ENCODE measurements at places on chromosomes 3 and 15.

GRCh38 chr3:140298569-140299070 lies 363.6 kb downstream of the CLSTN2 start:
- no peak for DNase-seq

DNA sequence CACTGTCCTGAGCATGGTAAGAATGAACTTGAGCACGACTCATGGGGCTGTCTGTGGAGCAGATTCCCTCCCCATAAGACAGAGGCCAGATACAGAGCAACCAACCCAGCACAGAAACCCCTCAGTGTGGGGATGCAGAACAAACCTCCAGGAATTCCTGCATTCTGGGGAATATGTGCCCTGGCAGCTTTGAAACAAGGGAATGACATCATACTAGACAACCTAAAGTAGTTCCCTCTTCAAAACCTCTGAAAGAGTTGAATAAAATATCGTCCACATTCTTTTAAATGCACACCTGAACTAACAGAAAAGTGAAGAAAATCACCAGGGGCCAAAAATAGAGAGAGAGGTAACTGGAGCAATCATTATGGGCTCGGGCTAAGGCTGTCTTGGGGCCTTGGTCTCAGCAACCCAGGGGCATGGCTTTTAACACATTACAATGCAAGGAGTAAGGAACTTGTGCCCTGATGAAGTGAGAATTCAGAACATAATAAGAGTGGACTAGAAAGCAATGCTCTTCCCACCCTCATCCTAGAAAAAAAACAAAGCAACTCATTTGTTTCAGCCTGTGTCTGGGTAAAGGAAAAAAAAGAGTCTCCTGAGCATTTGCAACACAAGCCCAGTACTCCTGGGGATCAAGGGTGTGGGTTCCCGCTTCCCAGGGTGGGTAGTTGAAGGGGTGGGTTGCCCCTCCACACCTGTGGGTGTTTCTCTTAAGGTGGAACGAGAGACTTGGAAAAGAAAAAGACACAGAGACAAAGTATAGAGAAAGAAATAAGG lies 43.9 kb downstream of the ADIPOQ start:
- no peak for DNase-seq

- DNase-seq, result no peak
These were observed 113.1 kb downstream of the ZNF621 start for GRCh38 chr3:40637906-40638305.

DNA sequence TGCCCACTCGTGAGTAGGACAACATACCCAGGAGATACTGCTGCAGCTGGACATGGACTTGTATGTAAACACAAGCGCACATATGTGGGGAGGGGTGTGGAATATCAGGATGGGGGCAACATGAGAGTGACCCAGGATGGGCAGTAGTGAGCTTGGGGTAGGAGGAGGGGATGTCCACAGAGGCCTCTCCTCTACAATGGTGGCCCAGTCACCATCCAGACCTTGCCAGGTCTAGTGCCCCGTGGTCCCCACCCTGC lies 266 bp upstream of the ZBTB47 start:
- DNase-seq, result no peak

DNA sequence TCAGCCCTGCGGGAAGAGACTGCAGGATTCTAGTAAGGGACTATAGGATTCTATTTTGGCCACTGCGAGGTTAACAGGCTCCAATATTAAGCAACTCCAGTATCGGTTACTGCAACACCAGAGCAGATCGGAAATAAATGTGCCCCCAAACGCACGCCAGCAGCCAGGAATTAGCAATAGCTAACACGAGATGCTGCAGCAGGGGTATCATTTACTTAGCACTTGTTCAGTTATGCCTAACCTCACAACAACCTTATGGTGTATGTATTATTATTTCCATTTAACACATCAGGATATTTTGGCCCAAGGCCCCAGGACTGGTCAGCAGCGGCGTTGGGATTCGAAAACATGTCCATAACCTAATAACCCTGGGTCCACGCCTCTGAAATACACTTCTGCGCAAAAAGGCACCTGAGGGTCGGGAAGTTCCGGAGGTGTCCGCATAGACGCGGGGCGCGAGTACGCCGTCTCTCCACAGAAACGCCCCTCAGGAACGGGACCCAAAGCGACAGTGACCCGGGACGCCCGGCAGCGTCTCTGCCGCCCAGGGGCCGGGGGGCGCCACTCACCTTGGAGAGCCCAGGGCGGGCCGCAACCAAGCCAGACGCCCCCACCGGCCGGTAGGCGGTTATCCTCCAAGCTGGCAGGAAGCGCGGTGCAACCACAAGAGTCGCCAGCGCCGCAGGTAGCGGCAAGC lies 681 bp downstream of the PIK3CB start:
- DNase-seq, result no peak

GRCh38 chr3:80159990-80160506 lies 392.2 kb upstream of the ROBO1 start:
- no peak for DNase-seq

DNA sequence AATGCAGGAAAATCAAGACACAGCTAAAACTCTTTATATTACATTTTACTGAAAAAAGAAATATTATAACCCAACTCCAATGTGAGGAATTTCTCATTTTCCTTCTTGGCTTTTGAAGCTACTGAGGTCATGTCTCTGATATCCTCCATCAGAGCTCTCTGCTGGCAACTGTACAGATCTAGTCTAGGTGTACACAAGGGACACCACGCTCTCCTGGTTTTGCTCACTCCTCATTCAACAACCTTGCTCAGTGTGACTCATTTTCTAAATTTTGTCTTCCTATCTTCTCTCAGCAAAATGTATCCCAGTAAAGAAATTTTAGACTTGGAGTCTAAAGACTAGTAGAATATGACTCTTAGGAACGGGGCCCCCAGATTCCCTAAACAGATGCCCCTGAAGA lies 144.3 kb downstream of the KCNMB2 start:
- DNase-seq, result no peak

GRCh38 chr15:82064824-82065223 lies 19.0 kb upstream of the MEX3B start:
- no peak for DNase-seq

GRCh38 chr15:66956672-66957430 lies 108.6 kb upstream of the SMAD3 start:
- no peak for DNase-seq

DNA sequence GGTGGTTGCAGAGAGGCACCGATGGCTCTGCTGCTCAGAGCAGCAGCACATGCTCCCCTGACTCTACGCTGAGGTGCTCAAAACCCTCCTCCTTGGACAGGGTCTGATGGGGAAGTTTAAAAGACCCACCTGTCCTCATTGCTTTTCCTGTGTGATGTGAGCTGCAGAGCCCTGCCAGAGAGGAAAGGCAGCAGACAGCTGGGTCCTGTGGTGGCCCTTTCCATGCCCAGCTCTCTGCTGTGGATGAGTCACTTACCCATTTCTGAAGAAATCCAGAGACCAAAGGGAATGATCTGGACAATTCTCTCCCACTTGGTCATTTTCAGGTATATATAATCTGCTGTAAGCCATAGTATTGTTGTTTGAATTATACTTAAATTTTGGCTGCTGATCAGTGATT lies 121.7 kb downstream of the CHDH start:
- DNase-seq, result no peak

- no peak for DNase-seq
These were observed 43.9 kb downstream of the DHX30 start for GRCh38 chr3:47846880-47847248.

DNA sequence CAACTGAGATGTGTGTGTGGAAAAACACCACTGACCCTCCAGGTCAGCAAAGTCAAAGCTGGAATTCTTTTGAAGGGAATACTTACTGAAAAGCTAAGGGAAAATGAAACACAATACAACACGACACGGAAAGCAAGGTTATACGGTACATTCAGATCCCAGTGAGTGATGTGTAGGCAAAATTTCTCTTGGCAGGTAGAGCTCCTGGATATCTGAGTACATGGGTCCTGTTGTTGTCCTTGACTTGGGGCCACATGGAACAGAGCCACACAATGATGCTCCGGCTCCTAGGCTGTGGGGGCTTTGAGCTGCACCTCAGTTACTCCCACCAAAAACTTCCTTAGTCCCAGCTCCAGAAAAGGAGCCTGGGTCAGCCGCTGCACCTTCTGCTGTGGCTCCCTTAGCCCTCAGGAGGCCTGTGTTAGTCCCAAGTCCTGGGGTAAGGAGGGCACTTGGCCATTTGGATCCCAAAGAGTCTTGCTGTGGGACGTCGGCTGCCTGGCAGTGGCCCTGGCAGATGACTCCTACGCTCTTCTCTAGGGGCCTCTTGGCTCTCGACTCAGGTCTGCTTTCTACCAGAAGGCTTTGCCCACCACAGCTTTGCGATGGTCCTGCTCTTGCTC lies 95.6 kb downstream of the ADCY5 start:
- DNase-seq, result no peak

DNA sequence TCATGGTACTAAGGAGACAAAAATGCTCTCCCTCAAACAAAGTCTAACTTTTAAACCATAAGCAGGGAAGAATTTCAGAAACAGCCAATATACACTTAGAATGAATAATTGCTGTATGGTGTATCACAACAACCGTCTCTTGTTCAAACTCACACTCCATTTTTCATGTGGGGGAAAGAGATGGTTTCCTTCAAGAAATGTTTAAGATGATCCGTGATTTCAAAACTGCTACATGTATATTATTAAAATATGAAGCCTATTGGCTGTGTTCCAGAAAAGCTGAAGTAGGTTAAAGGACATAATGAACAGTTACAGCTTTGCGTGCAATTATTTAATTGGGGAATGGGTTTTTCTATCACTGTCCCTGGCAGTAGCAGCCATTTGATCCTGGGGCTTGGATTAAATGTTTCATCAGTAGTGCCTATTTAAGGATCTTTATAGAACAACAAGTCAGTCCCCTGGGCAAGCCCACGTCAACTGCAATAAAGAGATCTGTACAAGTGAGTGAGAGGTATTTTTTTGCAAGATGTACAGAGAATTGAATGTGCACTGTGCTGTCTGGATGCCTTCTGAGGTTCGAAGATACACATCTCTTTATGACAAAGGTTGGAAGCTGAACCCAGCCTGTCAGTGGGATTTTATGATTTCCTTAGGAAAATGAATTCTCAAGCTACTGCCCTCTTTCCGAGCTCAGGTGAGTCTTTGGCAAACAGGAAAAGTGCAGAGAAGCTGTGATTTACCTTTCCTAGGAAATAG lies 337.2 kb upstream of the RARB start:
- DNase-seq, result no peak

DNA sequence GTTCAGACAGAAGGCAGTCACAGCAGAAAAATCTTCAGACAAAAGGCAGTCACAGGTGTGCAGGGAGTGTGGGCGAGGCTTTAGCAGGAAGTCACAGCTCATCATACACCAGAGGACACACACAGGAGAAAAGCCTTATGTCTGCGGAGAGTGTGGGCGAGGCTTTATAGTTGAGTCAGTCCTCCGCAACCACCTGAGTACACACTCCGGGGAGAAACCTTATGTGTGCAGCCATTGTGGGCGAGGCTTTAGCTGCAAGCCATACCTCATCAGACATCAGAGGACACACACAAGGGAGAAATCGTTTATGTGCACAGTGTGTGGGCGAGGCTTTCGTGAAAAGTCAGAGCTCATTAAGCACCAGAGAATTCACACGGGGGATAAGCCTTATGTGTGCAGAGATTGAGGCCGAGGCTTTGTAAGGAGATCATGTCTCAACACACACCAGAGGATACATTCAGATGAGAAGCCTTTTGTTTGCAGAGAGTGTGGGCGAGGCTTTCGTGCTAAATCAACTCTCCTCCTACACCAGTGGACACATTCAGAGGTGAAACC lies 27.6 kb downstream of the ZNF589 start:
- peak; percentile 54 for DNase-seq

DNA sequence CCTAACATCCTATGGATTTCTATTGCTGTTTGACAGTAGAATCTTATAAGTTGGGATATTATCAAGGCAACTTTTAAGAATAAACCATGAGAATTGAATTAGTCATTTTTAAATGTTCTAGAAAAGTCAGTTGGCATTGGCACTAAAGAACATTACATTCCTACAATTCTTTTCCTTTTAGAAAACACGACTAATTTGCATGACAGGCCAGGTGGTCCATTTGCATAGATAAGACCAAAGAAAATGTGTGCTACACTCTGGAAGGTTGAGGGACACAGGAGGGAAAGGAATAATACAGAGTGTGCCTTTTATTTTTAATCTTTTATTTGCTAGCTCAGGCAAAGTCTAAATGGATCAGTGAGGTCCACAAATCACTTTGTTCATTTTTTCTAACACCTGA lies 962.3 kb downstream of the EPHA3 start:
- DNase-seq, result no peak

GRCh38 chr3:123789760-123790159 lies 94.4 kb downstream of the MYLK start:
- DNase-seq, result no peak

DNA sequence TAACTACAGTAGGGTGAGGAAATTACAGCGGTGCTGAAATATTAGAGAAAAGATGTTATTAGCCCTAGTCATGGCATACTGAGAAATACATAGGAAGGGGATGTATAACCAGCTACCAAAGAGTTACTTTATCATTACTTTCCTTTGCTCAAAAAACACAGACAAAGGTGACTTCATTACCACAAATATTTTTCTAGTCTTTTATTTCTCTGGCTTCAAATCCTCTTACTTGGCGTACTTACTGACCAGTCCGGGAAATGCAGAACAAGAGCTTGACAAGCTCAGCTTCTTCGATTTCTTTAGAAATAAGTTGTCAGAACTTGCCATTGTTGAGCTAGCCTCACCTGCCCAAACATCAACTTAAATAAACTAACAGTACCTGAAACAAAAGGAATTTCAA lies 142.1 kb upstream of the TMCO5A start:
- no peak for DNase-seq

GRCh38 chr3:67090474-67090873 lies 92.4 kb downstream of the KBTBD8 start:
- DNase-seq, result no peak

- no peak for DNase-seq
These were observed 12.6 kb upstream of the LCTL start for GRCh38 chr15:66578286-66578875.

- no peak for DNase-seq
These were observed 39.9 kb upstream of the BDH1 start for GRCh38 chr3:197595470-197596185.

DNA sequence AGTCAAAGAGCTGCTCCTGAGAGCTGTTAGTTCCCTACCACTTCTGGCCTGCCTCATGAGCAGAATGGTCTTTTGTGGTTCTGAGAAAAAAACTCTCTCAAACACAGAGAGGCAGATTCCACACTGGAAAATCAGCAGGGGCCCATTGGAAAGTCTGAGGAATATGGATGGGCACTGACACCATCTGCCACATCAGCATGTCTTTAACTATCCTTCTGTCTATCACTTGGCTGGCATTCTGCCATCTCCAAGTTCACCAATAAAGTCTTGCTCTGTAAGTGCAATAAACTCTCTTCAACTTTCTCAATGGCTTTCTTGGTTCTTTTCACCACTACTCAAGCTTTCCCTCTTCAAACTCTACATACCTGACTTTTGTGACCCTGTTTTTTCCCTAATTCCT lies 101.3 kb upstream of the GALNT15 start:
- no peak for DNase-seq

DNA sequence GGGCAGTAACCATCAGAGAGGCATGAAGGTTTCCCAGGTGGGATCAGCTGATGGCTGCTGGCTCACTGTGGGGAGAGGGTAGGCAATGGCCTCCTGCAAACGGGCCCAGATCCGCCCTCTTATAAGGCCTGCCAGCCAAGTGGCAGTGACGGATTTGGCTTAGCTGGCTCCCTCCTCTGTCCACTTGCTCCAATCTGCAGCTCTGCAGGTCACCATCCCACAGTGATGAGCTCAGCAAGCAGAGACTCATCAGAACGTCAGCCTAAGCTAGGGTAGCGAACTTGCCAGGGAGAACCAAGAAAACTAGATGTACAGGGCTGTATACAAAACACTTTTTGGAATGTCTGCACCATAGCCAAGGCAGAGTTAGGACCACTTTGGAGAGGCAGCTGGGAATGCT lies 62.8 kb upstream of the DCLK3 start:
- DNase-seq, result no peak

GRCh38 chr15:29821416-29822099 lies 710 bp downstream of the TJP1 start:
- DNase-seq, result no peak
